NCI-H2171 (cell line): ENCODE measurements at places on chromosomes 4 and X.

DNA sequence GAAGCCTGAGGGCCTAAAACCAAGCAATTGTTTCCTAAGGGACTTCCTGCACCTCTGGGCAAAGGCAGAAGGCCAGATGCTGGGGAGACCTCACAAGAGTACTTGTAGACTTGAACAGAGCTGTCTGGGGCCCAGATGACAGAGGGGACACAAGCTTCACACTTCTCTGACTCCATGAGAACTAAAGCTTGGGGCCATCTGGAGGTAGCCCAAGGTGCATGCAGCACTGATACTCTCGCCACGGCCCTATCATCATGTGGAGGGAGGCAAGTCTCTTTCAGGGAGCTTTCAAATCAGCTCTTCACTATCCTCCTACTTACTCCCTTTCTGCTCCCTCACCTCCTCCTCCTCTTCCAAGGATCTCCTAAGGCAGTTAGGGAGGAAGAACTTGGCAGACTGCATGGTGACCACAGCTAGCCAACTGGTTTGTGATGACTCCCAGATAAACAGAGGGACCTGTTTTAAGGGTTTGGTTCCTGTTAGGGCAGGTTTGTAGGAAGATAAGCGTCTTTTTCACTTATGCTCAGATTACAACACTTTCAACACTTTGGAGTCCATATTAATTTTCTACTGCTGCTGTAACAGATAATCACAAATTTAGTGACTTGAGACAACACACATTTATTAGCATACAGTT lies 23.8 kb downstream of the MSL3 start:
- DNase-seq: no peak

DNA sequence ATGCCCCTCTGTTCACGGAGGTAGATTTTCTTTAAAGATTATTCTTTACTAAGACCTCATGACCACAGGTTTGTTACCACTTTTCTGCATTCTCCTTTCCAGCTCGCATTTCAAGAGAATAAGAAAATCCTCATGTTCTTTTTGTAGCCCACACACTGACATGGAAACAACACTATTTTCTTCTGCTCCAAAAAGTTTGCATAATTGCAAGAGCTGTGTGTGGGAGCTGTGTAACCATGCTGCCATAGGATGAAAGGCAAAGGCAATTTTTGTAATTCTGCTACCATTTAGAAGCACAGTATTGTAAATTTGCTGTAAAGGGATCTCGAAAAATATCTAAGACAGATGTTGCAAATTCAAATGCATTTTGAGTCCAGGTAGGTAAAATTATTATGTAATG lies 302.4 kb upstream of the EMCN start:
- DNase-seq: no peak

DNA sequence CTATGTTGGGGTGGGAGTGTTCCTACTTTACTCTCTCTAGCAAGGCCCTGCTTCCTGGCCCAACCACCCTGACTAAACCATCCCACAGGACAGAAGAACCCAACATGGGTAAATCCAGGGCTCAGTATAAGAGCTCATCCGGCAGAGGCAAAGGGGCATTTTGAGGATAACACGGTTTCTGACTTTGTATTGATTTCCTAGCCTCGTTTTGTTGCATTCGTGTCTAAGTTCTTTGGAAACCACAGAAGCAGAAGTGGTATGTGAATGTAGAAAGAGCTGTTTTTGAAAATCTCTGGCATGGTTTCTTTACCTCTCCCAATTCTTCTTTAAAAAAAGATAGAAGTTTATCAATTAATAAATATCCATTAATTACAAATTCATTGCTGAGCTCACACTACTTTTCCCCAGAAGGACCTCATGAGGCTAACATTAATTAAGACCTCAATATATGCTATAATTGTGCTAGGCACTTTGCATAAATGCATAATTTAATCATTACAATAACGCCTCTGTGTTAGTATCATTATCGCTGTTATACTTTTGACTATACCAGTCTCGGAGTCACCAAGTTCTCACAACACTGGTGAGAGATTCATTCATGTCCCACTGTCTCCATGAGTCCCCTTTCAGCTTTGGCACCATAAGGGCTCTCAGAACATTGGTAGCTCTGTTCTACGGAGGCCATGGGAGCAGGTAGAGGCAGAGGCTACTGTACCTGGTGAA lies 5.8 kb upstream of the CLNK start:
- DNase-seq: no peak

GRCh38 chrX:120662662-120663061 lies 32.8 kb upstream of the C1GALT1C1 start:
- no peak for DNase-seq

DNA sequence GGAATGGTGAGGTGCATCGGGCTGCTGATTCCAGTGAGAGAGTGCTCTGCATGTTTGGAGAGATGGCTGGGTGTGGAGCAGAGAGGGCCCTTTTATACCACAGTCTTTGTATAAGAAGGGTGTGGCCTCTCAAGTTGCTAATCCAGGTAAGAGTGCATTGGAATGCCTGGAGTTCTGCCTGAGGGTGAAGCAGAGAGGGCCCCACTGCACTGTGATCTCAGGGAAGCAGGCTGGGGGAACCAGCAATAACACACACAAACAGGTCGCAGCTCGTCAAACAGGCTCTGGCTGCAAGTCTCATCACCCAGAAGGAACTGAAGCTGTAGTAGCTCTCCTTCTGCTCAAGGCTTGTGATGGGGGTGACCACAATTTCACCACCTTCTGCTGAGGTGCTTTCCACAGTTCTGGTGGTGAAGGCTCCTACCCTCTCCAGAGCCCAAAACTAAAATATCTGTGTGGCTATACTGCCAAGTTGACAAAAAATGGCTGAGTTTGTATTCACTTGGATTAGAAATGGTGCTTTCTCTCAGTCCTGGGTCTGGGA lies 687.4 kb upstream of the HS3ST1 start:
- DNase-seq: no peak

GRCh38 chr4:146488495-146489174 lies 33.1 kb downstream of the SLC10A7 start:
- no peak for DNase-seq

DNA sequence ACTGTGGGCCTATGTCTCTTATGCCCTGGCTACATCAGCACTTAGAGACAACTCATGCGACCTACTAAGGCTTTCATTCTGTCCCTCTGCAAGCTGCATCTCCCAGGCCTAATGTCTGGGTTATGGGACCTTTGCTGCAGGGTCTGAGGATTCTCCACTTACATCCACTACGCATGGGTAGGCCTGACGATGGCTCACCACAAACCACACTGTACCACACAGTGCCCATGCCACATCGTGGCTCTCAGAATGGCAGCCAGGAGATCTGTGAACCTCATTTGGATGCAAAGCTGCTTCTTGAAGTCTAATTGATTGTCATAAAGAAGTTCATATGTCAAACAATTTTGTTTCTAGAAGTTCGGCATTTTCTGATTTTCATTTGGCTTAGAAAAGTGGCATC lies 84.6 kb upstream of the BEND4 start:
- no peak for DNase-seq

GRCh38 chr4:141614878-141615586 lies 21.4 kb upstream of the IL15 start:
- no peak for DNase-seq

DNA sequence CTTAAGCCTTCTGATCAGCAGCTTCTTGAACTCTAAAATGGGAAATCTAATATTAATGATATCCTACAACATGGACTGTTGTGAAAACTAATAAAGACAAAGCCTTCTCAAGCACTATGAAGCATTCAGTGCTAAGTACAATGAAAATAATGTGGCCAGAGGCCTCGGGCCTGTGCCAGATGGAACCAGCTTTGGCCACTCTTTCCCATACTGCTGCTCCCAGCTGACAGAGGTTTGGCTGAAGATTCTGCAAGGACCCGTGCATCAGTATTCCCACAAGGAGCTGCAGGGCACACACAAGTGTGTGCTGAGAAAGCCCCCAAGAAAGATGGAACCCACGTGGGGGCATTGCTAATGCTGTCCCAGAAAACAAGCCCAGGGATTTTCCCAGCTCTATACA lies 60.5 kb upstream of the RPL34 start:
- no peak for DNase-seq
